Stimulated activated CD4-positive, alpha-beta T cell treated with anti-CD3 and anti-CD28 coated beads, TNF-alpha, amount 100 ng/mL, for 1 hour (primary cell): ENCODE measurements at places on chromosomes 2 and 18.

DNA sequence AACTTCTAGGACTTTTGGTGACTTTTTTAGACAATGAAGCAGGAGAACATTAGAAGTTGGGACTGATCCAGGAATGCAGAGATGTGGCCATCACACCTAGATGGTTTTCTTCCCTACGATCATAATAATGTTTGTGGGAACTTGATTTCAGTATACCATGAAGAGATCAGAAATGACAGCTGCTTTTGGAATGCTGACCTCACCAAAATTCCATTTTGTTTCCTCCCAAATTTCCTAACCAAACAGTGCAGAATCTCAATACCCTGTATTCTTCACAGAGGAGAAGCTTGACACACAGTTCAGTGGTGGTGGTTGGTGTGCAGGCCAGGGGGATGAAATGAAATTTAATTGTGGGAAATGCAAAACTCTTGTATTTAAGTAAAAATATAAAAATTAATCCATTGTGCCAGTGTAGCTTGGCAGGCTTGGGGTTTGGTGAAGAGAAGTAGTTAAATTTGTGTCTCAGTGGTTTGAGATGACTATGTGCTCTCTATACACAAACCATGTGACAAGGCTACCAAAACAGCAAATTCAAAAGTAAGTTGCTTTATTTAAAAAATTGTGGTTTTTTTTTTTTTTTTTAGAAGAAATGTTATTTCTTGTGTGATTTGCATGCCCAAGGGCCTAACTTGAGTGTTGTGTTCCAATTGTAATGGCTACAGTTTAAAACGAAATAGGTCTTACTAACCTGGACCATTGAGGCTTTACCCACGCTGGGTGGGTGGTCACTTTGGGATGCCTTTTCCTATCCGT is 252.4 kb downstream of the LPIN1 start:
- DNase-seq = no peak

GRCh38 chr2:111122631-111123421 is 2.1 kb downstream of the BCL2L11 start:
- no peak for DNase-seq

DNA sequence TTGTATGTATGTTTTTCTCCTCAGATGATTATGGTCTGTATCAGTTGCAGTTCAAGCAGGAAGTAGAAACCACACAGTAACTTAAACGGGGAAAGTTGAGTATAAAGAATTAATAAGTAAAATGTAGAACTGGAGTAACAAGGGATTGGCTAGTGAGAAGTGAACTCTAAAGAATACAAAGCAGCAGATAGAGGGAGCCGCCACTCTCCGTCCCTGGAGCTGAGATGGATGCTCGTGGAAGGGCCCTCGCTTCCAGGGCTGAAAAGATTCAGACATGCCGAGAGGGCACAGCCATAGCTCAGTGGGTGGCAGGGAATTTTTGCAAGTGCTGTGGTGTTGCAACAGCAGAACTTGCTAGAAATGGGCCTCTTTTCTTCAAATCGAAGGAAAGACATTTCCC is 155.8 kb downstream of the COL6A3 start:
- no peak for DNase-seq

- DNase-seq = no peak
Measured at GRCh38 chr2:134262684-134263083, 8.8 kb downstream of the MGAT5 start.

DNA sequence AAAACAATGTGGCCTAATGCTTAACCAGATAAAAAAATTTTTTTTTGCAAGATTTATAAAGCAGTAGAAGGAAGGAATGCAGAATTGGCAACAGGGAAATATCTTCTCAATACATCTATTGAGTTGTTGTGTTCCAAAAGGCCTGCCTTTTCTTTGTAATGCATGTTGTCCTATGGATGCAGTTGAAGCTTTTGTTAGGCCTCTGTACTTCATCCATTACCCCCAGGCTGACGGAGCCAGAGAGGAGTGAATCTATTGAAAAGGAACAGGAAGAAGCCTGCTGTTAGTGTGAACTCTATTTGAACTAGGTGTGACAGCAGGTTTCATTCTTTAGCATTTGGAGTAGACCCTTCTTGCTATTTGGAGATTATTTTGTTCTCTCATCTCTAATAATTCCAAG is 56.5 kb downstream of the MTX2 start:
- no peak for DNase-seq

- no peak for DNase-seq
Measured at GRCh38 chr2:150625741-150626140, 138.3 kb upstream of the RND3 start.

DNA sequence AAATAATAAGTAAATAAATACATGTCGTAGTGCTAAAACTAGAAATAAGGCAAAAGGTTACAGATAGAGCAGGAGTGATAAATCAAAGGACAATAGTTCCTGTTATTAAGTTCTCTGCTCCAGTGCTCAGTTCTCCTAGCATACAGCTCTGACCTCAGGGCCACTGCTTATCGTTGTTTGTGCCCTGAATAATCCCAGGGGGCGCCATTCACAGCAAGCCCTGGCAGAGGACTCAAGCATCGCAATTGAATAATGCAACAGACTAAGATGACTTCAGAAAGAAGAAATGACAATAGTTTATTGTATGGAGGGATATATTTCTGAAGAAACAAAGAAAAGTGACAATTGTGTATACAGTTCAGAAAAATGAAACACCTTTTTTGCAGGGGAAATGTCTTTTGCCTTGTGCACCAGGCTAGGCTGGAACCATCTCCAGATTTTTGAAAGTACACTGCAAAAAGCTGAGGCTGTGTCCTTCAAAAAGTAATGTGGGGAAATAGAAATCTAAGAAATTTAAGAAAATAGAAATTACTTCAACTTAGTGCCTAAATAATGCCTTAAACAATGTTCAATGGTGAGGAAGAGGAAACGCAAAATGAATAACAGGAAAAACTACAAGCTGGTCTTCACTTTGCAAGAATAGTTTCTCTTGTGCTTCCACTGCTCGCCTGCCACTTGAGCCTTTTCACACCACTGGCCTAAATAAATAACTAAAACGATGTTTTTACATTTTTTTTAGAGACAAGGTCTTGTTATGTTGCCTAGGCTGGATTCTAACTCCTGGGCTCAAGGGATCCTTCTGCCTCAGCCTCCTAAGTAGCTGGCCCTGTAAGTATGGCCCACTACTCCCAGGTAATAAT is 19.0 kb upstream of the CCNYL1 start:
- no peak for DNase-seq

GRCh38 chr2:41691561-41691960 is 356.3 kb upstream of the PKDCC start:
- DNase-seq = no peak

DNA sequence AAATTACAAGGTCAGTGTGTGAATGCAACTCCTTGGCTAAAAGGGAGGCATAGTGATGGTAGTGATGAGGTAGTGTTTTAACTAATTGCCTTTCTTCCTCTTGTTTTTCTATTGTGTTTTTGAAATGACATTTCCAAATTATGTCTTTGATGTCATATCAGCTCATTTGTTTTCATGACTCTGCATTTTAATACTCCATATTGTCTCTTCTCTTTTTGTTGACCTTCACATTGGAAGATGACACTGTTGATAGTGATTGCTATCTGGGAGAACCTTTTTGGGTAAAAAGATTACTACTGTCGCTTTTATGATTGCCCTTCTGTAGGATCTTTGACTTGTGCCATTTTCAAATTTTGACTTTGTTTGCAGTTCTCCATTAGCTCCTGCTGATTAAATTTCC is 3.0 kb downstream of the GIGYF2 start:
- DNase-seq = no peak

- no peak for DNase-seq
Measured at GRCh38 chr2:43406651-43407279, 180.4 kb upstream of the ZFP36L2 start.

- no peak for DNase-seq
Measured at GRCh38 chr2:105682401-105682800, 62.3 kb upstream of the NCK2 start.

- no peak for DNase-seq
Measured at GRCh38 chr18:22387364-22387763, 30.4 kb downstream of the CTAGE1 start.

DNA sequence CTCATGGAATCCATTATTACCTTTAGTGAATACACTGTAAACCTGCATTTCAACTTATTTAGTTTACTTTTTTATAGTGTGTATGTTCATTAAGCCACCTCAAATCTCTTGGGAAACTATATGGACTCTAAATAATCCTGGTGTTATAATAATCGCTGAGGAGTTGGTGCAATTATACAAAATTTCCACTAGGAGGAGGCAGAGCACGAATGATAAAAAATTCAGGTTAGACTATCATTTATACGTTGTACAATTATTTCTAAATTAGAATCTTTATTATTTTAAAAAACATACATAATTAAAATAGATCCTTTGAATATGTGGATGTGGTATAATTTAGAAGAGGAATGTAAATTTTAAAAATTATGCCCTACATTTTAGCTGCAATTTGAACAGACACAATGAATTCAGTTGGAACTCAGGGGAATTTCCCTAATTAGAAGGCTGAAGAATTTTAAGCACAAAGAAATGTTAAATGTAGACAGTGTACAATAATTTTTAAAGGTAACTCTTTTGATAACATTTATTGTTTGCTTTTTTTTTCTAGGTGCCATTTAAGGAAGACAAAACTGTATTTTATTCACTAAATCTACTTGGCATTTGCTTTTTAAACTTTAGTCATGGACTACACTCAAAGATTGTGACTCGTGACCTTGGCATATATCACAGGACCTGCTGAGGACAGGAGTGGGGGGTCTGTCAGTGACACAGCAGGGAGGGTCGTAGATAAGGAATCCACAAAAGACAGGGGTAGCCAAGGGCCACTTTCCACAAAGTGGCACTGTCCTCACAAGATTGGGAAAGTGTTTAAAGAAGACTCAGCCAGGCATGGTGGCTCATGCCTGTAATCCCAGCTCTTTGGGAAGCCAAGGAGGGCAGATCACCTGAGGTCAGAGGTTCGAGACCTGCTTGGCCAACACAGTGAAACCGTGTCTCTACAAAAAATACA is 45.5 kb downstream of the RAB12 start:
- no peak for DNase-seq

- DNase-seq = no peak
Measured at GRCh38 chr2:205657579-205657978, 24.7 kb upstream of the NRP2 start.

DNA sequence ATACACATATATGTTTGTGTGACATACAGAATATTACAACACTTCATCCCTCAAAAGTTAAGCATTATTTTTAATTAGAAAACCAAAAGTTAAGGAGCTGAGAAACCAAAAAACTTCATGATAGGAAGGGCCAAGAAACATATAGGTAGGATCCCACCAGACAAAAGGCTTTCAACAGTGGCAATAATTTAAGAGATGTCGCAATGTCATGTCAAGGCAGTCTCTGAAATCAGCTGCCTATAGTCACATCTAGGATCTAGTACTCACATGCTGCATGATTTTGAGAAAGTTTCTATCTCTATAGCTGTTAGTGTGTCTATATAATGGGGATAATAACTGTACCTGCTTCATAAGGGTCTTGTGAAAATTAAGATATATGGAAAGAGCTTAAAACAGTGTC is 72.7 kb downstream of the SPIRE1 start:
- no peak for DNase-seq

- no peak for DNase-seq
Measured at GRCh38 chr18:35155398-35156117, 85.3 kb upstream of the ZNF397 start.
